Stimulated activated CD4-positive, alpha-beta T cell treated with anti-CD3 and anti-CD28 coated beads, Interleukin-4, amount 100 ng/mL, for 48 hours (primary cell): ENCODE measurements at places on chromosomes 3 and 15.

DNA sequence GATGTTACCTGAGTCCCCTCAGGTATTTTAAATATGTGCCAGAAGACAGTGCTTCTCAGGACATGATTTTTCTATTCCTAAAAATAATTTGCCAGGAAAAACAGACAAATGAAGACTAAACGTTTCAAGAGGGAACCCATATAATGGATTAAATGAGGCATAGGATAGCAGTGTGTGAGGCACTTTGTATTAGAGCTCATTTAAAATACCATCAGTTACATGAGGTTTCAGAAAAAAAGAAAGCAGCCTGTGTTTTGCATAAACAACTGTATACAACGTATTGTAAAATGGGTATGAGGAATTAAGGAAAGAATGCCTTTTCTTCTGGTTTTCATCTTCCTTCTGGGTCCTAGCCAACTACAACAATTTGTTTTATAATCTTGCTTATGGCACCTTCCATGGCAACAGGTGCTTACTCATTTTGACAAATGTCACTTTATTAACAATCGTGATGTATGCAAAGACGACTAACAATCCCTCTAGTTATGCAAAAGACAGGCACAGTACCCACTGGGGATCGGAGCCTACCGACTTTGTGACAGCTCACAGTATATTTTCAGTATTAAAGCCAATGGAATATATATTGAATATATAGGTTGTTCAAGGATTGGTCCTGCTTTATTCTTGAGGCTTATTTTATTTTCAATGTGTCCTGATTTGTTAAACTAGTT, 231.6 kb upstream of the ZNF717 start:
- no peak for DNase-seq

DNA sequence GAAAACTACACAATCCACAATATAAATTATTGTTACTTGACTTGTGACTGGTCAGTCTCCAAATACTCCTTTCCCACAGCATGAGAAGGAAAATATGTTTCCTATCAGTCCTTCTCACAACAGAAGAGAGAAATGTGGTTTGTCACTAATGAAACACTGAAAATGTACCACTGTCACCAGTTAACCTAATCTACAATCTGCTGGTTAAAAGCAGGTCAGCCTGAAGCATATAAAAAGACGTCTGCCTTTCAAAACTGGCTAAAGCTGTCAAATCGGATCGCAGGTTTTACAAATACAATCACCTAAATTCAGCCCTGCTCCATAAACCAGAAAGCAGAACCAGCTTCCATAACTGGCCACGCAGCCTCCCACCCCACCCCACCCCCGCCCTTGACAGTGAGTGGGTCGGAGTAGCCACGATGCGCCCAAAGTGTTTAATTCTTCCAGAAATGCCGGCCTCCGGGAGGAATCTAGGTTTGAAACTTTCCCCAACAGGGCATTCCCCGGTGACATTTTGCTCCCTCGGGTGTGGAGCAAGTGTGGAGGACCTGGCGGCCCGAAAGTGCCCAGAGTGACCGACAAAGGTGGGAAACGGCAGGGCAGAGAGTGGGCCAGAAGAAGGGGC, 682 bp downstream of the ETFA start:
- DNase-seq, result peak; percentile 18

DNA sequence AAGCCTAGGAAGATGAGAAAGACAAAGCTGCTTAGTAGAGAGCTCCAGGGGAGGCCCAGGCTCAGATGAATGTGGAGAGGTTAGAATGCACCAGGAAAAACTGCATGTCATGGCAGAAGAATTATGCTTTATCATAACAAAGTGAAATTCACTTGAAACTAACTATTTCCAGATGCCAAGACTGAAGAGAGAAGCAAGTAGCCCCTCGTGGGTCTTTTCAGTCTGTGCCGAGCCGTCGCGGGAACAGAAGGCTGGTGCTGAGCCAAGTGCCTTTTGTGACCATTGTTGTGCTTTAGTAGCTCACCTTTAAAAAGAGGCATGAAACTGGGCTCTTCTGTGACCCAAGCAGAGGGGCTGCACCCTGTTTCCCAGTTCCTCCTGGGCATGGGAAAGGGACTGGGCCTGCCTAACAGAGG, 73.2 kb downstream of the CHDH start:
- DNase-seq, result no peak

DNA sequence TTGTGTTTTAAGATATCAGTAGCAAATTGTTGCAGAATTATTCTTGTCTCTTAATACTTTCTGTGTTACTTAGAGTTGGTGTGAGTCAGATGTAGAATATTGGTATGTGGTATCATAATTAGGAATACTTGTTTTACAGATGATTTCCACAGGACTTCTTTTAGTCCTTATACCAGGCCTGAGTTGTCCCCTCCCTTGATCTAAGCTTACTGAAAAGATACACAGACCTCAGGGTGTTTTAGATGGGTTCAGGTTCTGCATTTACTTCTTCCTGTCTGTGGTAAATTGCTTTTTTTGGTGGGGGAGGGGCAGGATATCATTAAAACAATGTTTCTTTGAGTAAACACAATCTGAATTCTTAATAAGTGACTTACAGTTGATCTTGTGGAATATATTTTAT, 14.2 kb downstream of the DZIP3 start:
- DNase-seq, result no peak

- DNase-seq, result no peak
Observed at GRCh38 chr3:98730338-98730737, 32.8 kb upstream of the ST3GAL6 start.

DNA sequence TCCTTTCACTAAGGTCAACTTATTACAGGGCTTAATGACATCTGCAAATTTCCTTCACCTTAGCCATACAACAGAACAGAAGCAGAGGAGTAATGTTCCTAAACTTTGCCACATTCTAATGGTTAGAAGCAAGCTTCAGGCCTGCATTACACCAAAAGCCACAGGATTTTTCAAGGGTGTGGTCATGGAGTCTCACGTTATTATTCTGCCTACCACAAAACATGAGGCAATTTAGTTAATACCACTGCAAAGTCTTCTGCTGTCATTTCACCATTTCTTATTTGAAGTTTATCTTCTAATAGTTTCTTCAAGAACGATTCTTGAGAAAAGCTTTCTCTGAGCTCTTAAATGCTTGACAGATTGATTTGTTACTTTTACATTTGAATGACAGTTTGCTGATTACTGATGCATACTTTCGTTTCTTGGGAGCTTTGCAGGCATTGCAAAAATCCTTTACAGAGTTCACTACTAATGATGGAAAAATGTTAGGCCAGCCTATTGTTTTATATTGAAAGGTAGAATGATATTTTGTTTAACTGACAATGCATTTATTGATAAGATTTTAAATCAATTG, 1257.1 kb downstream of the NSUN3 start:
- DNase-seq, result no peak

DNA sequence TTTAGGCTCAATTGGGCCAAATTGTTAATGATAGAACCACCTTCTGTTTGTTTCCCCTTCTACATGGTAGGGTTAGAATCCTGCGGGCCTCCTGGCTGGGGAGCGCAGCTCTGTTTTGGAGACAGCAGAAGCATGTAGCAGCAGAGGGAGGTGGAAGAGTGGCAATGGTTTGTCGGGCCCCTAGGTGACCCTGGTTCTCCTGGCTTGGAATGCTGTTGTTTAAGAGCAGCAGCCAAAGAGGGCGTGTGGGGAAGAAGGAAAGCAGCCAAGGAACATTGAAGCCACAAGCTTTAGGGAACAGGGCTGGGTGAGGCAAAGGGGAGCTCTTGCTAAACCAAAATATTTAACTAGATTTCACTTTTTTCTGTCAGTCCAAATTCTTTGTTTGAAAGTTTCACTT, 213.7 kb upstream of the NR2E3 start:
- DNase-seq, result no peak

DNA sequence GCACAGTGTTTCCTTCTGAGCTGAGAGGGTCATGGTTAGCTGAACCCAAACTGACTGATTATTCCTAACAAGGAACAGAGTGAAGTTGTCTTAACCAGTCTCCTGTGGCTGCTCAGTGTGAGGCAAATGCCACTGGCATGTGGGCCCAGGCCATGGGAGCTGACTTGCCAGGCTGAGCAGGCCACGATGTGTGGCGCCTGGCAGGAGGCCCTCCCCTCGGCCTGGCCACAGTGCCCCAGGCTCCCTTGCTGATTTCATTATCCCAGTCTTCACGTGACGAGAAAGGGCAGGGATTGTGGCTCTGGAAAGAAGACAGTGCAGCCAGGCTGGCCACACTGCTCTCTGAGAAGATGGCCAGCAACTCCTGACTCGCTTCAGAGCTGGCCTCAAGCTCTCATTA, 58.8 kb downstream of the SLCO2A1 start:
- DNase-seq, result no peak

GRCh38 chr3:177817751-177818150, 620.5 kb upstream of the TBL1XR1 start:
- no peak for DNase-seq

GRCh38 chr3:196192036-196192523, 19.1 kb downstream of the ZDHHC19 start:
- DNase-seq, result peak; percentile 43

- DNase-seq, result no peak
Observed at GRCh38 chr15:32923176-32923575, 205.4 kb downstream of the GREM1 start.

- no peak for DNase-seq
Observed at GRCh38 chr3:153673853-153674252, 447.3 kb upstream of the ARHGEF26 start.

GRCh38 chr3:106745344-106746168, 631.7 kb upstream of the CCDC54 start:
- DNase-seq, result no peak
